ENCODE measurements at places on chromosomes 4 and X. TPM values are rescaled to one million over a fixed set of nuclear protein-coding genes. Genes with fewer than 3 reads are reported as not detected.

SLC16A2 gene
- 2.9 TPM for total RNA-seq

GRCh38 chr4:53748328-53748772, 157.1 kb upstream of the LNX1 start:
- no peak overlapping the region for H3K27ac ChIP-seq
- no peaks in the 10 kb centered on the region for H3K27me3 ChIP-seq
- no peak overlapping the region for H3K4me3 ChIP-seq
- H3K4me1 ChIP-seq: no peaks in the 10 kb centered on the region

DNA sequence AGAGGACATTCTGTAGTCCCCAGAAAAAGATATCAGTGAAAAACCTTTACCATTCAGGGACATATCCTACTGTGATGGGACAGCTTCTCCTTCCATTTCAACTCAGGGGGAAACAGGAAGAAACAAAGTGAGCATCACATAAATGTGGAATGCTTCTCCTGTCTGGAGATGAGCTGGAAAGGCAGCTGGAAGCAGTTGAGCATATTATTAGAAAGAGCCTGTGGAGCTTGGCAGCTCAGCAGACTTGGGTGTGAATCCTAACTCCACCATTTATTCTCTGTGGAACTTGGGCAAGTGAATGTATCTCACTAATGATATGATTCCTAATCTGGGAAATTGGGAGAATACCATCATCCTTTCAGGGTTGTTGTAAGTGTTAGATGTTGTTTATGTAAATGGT, 232.1 kb upstream of the F9 start:
- no peaks in the 10 kb centered on the region for H3K36me3 ChIP-seq
- no peaks in the 10 kb centered on the region for H3K27me3 ChIP-seq
- no peak for DNase-seq

GRCh38 chrX:1914606-1915365, 299.9 kb downstream of the ASMT start:
- no peaks in the 10 kb centered on the region for H3K4me1 ChIP-seq
- DNase-seq: no peak
- H3K27ac ChIP-seq: no peak overlapping the region

- no peak overlapping the region for H3K27ac ChIP-seq
- H3K27me3 ChIP-seq: no peaks in the 10 kb centered on the region
- H3K4me1 ChIP-seq: no peaks in the 10 kb centered on the region
- no peak for DNase-seq
Observed at GRCh38 chr4:82786828-82787227, 11.8 kb downstream of the SCD5 start.

Data from colonic mucosa (tissue), 4 donors.